ENCODE measurements at places on chromosomes 7 and 10.

DNA sequence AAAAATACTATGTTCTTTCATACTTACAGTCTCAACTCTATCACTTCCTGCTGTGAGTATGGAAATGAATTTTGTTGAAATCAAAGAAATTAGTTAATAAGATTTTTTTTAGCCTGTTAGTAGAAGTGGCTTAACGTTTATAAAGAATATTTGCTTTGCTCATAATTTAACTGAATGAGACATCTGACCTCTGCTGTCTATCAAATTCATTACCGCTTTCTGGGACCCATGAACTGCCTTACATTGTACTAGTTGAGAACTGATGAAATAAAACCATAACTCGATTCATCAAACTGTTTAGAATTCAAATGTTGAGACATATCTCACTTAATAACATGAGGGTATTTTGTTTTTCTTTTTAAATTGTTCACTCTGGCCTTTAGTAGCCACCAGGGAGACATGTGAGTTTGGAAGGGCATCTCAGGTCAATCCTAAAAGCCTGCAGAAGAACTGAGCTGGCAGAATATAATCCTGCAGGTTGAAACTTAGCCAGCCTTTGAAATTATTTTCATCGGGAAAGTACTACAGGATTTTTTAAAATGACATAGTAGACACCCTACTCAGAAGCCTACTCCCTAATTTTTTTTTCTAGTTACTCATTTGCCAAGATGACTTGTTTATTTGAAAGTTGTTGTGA, 78.7 kb downstream of the KIAA1217 start:
- no peak for DNase-seq

GRCh38 chr7:116177009-116177408, 33.3 kb upstream of the TES start:
- DNase-seq: no peak

DNA sequence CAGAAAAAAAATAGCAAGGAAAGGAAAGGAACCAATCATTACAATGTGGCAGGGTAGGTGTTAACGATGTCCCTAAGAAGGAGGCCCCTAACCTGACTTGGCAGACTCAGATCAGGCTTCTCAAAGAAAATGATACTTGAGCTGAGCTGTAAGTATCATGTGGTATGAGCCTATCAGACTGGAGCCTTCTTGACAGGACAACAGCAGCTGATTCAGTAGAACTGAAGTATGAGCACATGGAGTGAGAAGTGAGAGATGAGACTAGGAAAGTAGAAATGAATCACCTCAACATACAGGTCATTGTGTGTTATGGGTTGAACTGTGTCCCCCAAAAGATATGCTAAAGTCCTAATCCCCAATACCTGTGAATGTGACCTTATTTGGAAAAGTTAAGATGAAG, 66.3 kb downstream of the MTERF1 start:
- DNase-seq: no peak

GRCh38 chr10:58209669-58210068, 58.0 kb downstream of the IPMK start:
- no peak for DNase-seq

GRCh38 chr7:117872561-117873309, 506 bp downstream of the CTTNBP2 start:
- no peak for DNase-seq

GRCh38 chr10:129099992-129100391, 367.0 kb upstream of the MGMT start:
- DNase-seq: no peak

- DNase-seq: no peak
These were observed 276.8 kb downstream of the MTERF1 start for GRCh38 chr7:91603707-91604106.

- no peak for DNase-seq
These were observed at the start of gene CYP26A1 for GRCh38 chr10:93073539-93074146. TSS of gene CYP26A1 (plus strand) at chr10:93073893. CDS start at chr10:93073935, 42 bp downstream.

DNA sequence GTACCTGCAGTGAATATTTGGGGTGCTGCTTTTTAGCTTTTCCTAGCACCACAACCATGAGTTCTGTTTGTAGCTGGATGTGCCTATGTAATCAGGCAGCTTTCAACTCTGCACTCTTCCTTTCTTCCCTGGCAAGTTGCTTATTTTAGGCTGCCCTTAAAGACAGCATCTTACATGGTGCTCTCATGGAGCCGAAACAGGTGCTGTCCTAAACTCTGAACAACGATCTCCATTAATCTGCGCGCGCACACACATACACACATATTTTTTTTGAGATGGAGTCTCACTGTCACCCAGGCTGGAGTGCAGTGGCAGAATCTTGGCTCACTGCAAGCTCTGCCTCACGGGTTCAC, 9.1 kb downstream of the RPS24 start:
- no peak for DNase-seq

DNA sequence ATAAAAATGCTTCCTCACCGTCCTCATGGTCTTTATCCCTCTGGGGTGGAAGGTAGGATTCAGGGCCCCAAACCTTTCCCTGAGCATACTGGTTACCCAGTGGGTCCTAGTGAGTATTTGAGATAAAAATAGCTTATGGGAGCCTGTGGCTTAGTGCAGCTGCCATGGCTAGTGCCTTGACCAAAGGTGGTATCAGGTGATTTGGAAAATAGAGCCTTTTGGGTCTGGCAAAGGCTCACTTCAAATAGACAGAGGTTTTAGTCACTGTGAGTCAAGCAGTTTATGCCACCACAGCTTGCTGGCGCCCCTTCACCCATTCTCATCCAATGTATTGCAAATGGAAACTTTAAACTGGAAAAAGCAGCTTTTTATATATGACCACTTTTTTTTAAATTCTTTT, 30.4 kb downstream of the PLAU start:
- no peak for DNase-seq

- no peak for DNase-seq
These were observed 47.0 kb downstream of the THSD7A start for GRCh38 chr7:11784769-11785536.

- no peak for DNase-seq
These were observed 8.0 kb upstream of the EPHA1 start for GRCh38 chr7:143416565-143417149.

- no peak for DNase-seq
These were observed 652 bp upstream of the PODXL start for GRCh38 chr7:131556909-131557651.

DNA sequence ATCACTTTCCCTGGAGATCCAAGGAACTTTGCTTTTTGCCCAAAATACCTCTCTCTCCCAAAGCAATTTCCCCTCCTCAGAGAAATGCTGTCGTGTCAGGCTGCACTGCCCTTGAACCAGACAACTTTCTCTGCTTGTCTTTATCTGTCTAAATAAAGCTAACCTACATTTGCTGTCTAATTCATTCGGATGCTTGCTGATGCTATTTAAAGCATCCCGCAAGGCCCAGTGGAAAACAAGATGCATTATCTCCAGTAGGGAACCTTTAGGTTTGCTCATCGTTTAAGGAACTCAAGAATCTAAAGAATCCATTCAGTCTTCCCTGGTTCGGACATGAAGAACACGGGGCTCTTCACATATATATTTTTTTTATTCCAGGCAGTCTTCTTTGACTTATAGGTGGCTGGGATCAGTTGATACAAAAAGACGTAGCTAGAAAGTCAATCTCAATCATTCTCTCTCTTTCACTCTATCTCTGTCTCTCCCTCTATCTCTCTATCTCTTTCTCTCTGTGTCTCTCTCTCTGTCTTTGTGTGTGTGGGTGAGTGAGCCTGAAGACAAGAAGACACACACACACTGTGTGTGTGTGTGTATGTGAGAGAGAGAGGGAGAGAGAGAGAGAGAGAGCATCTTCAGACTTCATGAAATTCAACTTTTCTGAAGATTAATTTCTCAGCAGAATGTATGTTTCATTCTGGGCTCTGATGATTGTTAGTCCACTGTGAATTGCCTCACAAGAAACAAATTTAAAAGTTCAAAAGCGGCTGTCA, 92.8 kb upstream of the MKLN1 start:
- DNase-seq: no peak

Measured in stimulated activated CD4-positive, alpha-beta T cell treated with anti-CD3 and anti-CD28 coated beads, Interleukin-2, amount 100 ng/mL, for 4 hours (primary cell).